ENCODE measurements at places on chromosomes 6 and 20.

DNA sequence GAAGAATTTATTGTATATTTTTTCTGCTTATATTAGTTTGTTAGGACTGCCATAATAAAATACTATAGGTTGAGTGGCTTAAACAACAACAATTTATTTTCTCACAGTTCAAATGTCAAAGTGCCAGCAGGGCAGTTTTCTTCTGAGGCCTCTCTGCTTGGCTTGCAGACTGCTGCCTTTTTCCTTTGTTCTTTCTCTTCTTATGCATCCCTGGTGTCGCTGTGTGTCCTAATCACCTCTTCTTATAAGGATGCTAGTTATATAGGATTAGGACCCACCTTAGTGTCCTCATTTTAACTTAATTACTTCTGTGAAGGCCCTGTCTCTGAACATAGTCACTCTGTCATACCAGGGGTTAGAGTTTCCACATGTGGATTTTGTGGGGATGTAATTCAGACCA lies 354.4 kb downstream of the NKAIN2 start:
- DNase-seq: no peak

GRCh38 chr6:71190809-71191208 lies 97.8 kb upstream of the OGFRL1 start:
- DNase-seq: no peak

DNA sequence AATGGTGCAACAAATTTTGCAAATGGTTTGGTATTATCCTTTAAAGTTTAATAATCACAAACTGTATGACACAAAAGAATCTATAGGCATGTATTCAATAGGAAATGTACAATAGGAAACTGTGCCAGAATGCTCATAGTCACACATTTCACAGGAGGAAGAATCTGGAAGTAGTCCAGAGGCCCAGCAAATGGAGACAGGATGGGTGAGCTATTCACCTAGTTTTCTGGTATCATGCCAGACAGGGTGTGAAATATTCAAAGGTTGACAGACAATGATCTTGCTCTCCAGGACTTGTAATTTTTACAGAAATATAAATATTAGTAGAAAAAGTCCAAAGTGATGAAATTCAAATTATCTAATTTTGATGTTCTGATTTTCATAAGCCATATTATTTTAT lies 520.1 kb upstream of the IMPG1 start:
- DNase-seq: no peak

DNA sequence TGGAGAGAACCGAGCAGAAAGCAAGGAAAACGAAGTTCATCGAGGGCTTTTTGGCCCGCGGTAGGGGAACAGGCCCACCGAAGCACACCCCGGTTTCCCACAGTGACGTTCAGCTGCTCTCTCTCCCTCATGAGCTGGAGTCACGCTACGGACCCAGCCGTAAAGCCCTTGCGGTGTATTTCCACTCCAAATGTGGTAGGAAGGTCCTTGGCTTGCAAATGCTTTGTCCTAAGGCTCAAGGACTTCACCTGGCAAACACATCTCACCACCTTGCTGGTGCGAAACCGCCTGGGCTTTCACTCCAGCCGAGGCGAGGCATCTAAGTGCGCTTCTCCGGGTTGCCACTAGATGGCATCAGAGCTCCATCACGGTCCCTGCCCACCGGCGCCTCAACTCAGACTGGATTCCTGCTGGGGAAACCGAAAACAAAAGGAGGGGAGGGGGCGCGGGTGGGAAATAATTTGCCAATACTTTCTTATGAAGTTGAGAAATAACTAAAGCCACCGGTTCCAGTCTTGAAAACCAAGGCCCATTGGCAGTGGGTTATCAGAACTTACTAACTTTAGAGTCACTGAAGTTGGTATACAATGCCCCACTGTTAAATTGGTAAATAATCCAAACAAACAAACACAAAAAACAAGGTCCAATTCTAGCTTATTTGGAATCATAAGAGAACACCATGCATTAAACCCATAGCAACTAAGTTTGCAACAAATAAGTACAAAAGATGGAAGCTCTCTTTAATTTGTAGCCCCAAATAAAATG lies 13.4 kb upstream of the FOXC1 start:
- DNase-seq: no peak

DNA sequence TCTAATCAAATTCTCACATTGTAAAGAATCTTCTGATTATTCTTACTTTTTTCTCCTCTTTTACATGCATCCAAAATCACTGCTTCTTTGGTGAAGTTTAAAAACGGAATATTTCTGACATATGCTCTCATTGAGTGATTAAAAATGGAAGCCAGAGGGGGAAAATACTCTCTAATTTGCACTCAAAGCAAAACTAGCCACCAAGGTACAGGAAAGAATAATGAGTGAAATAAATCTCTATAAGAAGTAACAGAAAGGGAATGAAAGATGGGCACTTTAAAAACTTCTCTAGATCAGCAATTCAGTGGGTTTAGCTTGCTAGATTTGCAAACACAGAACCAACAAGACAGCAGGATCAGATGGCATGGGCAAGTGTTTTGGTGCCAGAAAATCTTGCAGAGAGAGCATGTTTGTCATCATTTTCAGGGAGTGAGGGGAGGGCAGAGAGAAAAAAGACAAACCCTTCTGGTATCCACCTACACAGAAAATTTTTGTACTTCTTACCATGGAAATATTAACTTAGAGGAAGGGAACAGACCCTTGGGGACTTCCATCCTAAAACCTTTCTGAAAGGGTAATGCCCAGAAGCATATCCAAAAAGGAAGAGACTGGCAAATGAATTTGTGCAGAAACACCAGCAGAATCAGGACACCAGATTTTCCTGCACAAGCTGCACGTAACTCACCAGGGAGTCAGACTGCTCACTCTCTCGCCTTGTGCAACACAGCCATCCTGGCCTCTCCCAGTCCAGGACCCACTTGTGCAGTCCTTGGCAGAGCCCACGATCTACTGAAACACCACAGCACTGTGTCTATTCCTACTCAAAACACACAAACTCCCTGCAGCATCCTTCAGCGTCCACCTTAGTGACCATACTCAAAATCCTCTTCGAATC lies 270.2 kb upstream of the PRDM1 start:
- no peak for DNase-seq

DNA sequence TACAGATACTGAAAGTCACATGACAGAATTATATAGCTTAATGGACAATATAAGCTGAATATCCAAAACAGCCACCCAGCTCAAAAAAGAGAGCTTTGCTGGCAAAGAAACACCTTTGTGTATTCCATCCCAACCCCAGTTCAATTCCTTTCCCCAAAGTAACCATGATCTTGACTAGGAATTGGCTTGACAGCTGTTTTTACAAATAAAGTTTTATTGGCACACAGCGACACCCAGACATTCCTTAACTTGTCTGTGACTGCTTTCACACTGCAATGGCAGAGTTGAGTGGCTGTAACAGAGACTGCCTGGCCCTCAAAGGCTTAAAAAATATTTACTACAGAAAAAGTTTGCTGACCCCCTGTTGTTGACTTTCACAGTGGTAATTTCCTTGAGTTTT lies 264.0 kb upstream of the TSHZ2 start:
- no peak for DNase-seq

DNA sequence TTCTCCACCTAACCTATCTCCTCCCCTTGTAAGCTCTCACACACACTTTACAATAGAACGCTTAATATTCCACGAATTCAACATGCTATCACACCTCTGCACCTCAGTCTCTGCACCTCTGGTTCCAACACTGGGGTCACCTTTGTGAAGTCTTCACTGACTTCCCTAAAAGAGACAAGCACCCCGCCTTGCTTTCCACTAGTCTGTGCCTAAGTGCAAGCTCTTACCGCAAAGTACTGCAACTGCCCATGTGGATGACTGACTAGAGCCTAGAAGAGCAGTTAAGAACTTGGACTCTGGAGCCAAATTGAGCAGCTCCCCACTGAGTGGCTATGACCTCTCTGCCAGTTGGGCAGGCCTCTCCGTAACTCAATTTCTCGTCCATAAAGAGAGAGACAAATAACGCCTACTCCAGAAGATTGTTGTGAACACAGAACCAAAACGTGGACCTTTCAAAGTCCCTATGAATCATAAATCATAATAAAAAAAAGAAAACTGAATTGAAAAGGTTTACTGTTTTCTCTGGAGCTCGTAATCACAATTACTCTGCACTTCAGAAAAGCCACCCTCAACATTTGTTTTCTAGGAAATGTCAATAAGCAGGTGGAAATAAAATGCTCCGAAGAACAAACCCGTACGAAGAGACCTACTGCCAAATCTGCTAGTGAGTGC lies 1.2 kb downstream of the IFNGR1 start:
- DNase-seq: no peak

GRCh38 chr6:63478734-63479133 lies 93.5 kb upstream of the LOC128125822 start:
- DNase-seq: no peak

GRCh38 chr20:11797156-11797555 lies 120.5 kb upstream of the BTBD3 start:
- DNase-seq: no peak

GRCh38 chr6:91437315-91437729 lies 850.5 kb upstream of the MAP3K7 start:
- no peak for DNase-seq

DNA sequence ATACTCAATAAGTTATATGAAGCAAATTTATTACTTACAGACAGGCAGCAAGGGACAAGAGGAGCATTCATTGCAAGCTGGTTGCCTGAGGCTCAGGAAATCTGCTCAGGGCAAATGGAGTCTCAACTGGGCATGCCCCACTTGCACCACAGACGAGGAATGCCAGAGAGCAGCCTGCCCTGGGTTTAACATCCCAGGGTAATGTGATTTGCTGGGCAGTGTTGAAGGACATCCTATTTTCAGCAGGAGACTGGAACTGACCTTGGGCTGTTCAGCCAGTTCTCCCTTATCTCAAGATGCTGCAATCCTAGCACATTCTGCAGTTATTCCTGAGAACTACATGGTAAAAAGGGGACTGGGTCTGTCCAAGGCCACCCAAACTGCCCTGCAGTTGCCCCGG lies 3.8 kb upstream of the ENTPD6 start:
- no peak for DNase-seq

- no peak for DNase-seq
Observed at GRCh38 chr6:43823390-43823789, 53.4 kb downstream of the VEGFA start.

- DNase-seq: no peak
Observed at GRCh38 chr6:99521633-99522151, 6.5 kb upstream of the USP45 start.

- no peak for DNase-seq
Observed at GRCh38 chr6:4941782-4942672, 61.8 kb downstream of the RPP40 start.

DNA sequence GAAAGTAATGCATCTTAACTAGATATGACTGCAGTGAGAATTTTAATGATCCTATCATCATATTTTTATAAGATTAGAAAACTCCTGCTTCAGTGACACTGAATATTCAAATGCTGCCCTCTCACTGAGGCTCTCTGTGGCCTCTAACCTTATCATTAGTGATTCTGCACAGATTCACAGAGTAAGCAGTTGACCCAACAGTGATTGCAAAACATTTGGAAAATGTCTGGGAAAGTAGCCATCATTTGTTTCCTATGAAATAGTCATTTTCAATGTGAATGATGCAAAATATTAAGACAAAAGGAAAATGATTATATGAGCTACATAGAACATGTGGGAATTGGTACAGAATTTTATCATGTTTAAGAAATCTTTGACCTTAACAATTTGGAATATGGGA lies 210.3 kb downstream of the TBX18 start:
- no peak for DNase-seq

DNA sequence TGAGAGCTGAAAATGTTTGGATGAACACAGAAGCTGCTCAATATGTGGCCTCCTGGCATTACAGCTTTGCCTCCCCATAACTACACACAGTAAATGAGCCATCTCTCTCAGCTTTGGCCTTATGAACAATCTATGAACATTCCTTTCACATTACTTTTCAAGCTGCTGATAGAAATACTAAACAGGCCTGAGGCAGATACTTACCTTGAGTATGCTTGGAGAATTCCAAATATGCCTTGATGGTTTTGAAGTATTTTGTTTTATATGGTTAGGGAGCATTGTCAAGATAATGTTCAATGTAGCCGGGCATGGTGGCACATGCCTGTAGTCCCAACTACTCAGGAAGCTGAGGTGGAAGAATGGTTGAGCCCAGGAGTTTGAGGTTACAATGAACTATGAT lies 104.5 kb downstream of the CD24 start:
- no peak for DNase-seq

DNA sequence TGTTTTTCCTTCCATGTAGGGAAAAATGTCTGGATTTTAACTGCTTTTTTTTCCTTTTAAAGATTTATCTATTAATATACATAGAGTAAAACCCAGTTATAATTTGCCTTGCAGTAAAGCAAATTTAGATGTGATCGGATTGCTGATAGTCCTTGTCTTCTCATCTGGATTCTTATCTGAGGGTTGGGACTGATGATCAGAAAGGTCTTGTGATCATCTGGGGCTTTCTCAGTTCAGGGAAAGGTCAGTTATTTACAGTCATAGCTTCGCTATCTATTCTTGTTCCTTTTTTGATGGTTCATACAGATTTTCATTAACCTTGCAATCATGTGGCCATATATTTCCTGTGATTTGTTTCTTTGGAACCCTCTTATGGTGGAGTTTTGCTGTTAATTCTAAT lies 63.8 kb upstream of the CLDN20 start:
- DNase-seq: no peak

DNA sequence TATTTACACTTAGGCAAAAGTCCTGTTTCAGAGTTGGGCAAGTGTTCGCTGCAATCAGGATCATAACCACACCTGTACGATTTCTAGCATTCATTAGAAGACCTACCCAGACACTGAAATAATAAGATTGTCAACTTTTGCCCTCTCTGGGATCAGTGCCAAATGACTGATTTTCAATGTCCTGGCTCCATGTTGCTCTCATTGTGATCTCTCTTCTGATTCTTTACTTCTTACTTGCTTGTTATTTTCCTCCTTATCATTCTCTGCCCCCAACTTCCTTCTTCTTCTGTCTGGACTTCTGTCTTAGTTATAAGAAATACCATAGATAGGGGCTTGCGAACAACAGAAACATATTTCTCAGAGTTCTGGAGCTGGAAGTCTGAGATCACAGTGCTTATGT lies 94.4 kb upstream of the BMP2 start:
- DNase-seq: no peak

DNA sequence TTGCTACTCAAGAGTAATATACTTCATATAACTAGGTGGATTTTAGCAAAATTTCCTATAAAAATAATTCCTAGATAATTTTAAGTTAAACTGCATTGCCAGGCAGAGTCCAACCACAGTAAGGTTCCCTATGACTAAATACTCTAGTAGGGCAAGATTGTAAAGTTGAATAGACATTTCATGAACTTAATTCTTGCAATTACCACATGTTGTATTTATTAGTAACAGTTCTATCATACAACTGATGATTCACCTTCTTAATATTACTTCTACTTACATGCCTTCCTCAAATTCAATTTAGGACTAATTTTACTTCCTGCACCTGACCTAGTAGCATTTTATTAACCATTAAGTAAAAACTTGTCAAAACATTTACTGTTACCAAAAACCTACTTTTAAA lies 266.7 kb upstream of the THEMIS start:
- DNase-seq: no peak

All from cortex of kidney (tissue), 1 donor.